ENCODE measurements at places on chromosomes 6 and 20.

- DNase-seq, result no peak
These were observed 168.7 kb upstream of the LRFN2 start for GRCh38 chr6:40755749-40756452.

- DNase-seq, result no peak
These were observed 78.4 kb upstream of the IYD start for GRCh38 chr6:150290429-150290828.

GRCh38 chr6:54992789-54993188 lies 146.2 kb downstream of the FAM83B start:
- no peak for DNase-seq

GRCh38 chr6:156775717-156776116 lies 1.5 kb upstream of the ARID1B start:
- DNase-seq, result no peak

DNA sequence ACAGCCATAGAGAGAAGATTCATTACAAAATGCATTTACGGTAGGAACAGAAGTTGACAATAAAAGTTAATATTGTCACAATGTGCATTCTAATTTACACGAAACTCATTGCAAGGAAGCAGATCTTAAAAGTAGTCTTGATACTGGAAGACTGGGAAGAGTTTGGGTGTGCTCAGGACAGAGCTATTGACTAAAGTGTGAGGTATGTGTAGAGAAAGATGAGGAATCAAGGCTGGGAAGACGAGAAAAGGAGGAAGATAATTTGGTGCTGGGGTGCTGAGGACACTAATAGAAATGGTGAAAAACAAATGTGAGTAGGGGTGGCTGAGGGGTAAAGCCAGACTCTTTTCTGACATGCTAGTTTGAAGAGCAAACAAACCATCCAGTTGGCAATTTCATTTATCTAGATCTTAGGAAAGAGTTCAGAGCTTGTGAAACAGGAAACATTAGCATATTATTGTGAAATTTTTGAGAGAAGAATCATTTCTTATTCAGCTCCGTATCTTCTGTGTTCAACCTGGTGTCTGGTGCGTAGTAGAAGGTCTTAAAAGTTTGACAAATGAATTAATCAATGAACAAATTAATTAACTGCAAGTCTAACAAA lies 72.7 kb downstream of the ELOVL4 start:
- no peak for DNase-seq

- DNase-seq, result no peak
These were observed 21.9 kb downstream of the TREML1 start for GRCh38 chr6:41132254-41132653.

- DNase-seq, result no peak
These were observed 160.0 kb downstream of the PLCB4 start for GRCh38 chr20:9228774-9229450.

DNA sequence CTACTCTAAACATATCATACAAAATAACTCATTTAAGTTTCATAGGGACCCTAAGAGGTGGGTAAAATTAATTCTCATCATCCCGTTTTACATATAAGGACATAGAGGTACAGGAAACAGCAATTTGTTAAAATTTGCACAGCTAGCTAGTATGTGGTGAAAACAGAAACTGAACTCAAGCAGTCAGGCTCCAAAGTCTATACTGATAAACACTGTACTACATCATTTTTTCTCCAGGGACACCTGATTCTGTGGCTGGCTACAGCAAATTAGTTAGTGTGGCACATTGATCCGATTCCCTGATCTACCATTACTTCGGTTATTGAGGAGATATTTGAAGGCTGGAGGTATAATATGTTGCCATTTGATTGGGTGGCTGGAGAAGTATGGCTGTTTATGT lies 36.2 kb upstream of the E2F3 start:
- no peak for DNase-seq

GRCh38 chr6:125868678-125869395 lies 78.1 kb downstream of the NCOA7 start:
- DNase-seq, result no peak

- no peak for DNase-seq
These were observed 1195.9 kb upstream of the MAP3K7 start for GRCh38 chr6:91782802-91783201.

GRCh38 chr20:5039255-5039657 lies 37.9 kb upstream of the SLC23A2 start:
- DNase-seq, result no peak

- DNase-seq, result peak; percentile 87
These were observed 17.5 kb downstream of the LEMD2 start for GRCh38 chr6:33771146-33772081.

GRCh38 chr20:47127999-47128398 lies 228.5 kb downstream of the ZMYND8 start:
- no peak for DNase-seq

- no peak for DNase-seq
These were observed 273.8 kb upstream of the AGPAT4 start for GRCh38 chr6:161547617-161548016.

DNA sequence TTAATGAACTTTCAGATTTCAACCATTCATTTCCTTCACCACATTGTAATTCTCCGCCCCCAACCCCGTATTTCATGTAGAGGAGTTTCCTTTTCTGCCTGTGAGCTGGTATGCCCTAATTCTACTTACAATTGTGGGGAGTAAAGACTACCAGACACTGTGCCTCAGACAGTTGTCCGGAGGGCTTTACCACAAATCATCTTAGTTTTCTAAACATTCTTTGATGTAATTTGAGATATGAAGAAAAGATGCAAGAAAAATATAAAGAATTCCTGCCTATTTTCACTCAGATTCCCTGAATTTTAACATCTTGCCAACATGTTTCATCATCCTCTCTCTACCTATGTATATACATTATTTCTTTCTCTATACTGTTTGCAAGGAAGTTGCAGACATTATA lies 28.3 kb upstream of the LOC128125822 start:
- no peak for DNase-seq

GRCh38 chr6:17714879-17715851 lies 8.4 kb upstream of the NUP153 start:
- DNase-seq, result peak; percentile 77

DNA sequence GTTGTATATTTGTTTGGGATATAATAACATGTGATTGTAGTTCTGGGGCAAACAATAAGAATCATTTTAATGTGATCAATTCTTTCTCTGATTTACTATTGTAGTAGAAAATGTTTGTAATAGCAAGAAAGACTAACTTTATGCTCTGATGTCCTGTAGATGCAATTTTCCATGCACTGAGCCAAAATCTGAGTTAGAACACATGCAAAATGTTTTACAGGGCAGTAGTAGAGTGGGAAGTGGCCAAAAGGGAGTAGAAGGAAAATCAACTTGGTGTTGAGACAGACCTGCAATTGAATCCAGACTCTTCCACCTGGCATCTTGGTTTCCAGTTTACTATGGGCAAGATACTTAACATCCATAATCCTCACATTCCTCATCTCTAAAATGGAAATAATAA lies 93.5 kb upstream of the BMP5 start:
- peak; percentile 1 for DNase-seq

- no peak for DNase-seq
These were observed 5.6 kb upstream of the METTL24 start for GRCh38 chr6:110363748-110364147.

DNA sequence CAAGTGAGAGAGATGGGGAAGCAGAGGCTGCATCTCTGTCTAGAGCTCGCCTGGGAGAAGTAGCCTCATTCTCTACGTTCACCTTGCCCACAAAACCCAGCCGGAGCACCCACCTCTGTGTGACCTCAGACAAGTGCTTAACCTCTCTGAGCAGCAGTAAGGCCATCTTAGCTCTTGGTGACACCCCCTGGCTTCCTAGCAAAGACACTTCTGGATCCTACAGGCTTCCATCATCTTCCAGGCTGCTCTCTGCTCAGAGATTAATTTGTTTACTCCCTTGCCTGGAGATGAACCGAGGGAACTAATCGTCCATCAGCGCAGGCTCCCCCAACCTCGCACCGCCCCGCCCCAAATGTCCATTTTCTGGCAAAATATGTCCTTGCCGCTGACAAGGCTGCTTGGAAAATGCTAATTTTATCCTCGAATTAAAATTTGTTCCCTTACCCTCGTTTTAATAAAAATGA lies 24.0 kb upstream of the CTNNBL1 start:
- no peak for DNase-seq

- no peak for DNase-seq
These were observed 73.6 kb downstream of the ADAT2 start for GRCh38 chr6:143376861-143377260.

DNA sequence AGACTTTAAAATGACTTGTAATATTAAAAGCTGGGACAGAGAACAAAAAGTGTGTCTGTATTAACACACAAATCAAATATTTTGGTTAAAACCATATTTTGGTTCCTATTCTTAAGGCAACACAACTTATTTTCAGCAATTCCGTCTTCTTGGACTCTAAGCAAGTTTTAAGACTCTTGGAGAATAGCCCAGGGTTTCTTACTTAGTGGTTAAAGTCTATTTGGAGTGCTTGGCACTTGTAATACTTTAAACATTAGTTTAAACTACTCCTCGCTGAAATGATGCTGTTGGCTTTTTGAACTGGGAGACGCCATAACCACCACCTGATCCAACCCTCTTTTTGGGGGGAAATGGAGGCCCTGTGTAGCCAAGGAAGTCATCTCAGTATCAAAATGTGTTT lies 109.7 kb upstream of the GMDS start:
- no peak for DNase-seq

- no peak for DNase-seq
These were observed 778 bp upstream of the LIN28B start for GRCh38 chr6:104955927-104956730.

- DNase-seq, result no peak
These were observed 14.2 kb downstream of the SLC52A3 start for GRCh38 chr20:753897-754635.

GRCh38 chr20:41086402-41087324 lies 50.7 kb upstream of the PLCG1 start:
- no peak for DNase-seq

DNA sequence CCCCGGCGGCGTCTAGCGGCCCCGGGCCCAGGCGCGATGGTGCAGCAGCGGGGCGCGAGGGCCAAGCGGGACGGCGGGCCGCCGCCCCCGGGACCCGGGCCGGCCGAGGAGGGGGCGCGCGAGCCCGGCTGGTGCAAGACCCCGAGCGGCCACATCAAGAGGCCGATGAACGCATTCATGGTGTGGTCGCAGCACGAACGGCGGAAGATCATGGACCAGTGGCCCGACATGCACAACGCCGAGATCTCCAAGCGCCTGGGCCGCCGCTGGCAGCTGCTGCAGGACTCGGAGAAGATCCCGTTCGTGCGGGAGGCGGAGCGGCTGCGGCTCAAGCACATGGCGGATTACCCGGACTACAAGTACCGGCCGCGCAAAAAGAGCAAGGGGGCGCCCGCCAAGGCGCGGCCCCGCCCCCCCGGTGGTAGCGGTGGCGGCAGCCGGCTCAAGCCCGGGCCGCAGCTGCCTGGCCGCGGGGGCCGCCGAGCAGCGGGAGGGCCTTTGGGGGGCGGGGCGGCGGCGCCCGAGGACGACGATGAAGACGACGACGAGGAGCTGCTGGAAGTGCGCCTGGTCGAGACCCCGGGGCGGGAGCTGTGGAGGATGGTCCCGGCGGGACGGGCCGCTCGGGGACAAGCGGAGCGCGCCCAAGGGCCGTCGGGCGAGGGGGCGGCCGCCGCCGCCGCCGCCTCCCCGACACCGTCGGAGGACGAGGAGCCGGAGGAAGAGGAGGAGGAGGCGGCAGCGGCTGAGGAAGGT lies 715 bp downstream of the SOX12 start:
- DNase-seq, result no peak

All from fibroblast of the conjunctiva (primary cell).